ENCODE measurements at places on chromosomes 3 and 15.

DNA sequence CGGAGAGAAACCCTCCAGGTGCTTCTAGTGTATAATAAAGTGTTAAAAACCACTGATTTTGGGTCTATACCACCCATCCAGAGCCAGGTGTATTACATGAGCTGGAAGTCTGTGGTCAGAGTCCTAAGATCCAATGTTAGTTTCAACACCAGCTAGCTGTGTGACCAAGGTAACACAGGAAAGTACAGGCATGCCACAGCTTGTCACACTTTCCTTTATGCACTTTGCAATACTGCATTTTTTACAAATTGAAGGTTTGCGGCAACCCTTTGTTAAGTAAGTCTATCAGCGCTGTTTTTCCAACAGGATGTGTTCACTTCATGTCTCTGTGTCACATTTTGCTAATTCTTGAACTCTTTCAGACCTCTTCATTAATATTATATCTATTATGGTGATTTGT is 201.3 kb upstream of the PRICKLE2 start:
- DNase-seq, result no peak

- DNase-seq, result no peak
Measured at GRCh38 chr15:58462973-58463663, 31.3 kb downstream of the LIPC start.

DNA sequence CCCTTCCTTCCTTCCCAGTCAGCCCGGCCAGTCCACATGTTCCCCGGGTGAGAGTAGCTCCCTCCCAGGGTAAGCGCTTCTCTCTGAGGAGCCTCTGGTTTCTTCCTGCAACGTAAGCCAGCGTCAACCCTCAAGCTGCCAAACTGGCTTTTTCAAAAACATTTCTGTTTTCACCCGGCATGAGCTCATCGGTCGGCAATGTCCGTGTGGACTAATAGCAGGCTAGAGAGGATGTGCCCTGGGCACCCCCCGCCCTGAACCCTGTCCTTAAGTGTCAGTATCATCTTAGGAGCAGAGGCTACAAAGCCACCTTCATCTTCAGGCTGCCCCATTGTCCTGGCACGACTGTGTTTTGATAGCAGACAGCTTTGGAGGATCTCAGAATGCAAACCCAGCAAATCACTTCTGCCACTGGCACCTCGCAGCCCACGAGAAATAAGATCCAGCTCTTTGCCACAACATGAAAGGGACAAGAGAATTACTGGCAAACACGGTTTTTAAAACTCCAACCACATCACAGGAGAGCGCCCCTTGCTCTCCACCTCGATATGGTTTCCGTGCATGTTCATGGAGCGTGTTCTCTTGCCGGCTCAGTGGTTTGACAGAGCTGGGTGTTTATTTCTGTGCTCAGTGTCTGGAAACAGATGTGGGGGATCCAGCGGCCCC is 9.9 kb downstream of the ALDH1A3 start:
- DNase-seq, result no peak

GRCh38 chr15:90465140-90465929 is 64.4 kb upstream of the CRTC3 start:
- DNase-seq, result no peak

DNA sequence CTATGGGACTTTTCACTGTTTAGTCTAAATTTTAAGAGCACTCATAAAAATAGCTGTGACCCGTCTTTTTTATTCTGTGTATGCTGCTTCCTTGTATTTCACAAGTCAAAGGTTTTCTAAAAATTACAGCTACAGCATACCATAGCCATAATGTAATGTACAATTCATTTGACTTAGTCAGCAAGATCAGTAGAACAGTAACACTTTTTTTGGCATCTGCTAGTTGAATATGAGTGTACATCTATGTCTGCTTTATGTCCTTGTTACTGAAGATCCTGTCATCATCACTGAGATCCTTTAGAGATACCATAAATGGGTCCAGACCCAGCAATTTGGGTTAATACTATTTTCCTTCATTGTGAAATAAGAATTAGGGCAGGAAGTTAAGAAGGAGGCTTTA is 42.2 kb downstream of the CMSS1 start:
- DNase-seq, result no peak

DNA sequence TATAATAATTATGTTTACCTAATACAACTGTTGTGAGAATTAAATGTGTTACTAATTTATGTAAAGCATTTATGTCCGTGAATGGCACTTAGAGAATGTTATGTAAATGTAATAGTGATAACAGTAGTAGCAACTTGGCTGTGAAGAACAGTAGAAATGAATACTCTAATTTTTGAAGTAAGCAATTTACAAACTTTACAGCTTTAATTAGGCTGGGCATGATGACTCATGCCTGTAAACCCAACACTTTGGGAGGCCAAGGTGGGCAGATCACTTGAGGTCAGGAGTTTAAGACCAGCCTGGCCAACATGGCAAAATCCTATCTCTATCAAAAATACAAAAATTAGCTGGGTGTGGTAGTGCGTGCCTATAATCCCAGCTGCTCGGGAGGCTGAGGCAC is 33.9 kb upstream of the IREB2 start:
- DNase-seq, result no peak

GRCh38 chr3:79672075-79672474 is 95.7 kb downstream of the ROBO1 start:
- DNase-seq, result no peak

- DNase-seq, result no peak
Measured at GRCh38 chr15:63373866-63374548, 7.6 kb downstream of the CA12 start.

- DNase-seq, result no peak
Measured at GRCh38 chr3:38137615-38138348, 679 bp upstream of the MYD88 start.

DNA sequence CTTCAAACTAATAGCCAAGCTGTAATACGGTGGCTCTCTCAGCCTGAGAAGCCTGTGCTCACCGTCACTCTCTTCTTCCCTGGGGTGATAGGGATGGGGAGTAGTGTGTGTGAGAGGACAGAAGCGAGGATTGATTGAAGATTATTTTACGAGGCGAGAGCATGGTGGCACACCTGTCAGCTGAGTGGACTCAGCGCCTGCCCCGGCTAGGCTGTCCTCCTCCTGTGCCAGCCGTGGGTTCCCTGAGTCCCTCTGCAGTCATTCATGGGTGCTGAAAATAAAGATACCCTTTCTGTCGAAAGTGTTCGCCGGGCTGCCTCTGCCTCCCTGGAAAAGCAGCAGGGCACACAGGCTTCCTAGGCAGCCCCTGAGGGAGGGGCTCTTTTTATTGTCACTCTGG is 124.1 kb downstream of the PGPEP1L start:
- DNase-seq, result no peak

DNA sequence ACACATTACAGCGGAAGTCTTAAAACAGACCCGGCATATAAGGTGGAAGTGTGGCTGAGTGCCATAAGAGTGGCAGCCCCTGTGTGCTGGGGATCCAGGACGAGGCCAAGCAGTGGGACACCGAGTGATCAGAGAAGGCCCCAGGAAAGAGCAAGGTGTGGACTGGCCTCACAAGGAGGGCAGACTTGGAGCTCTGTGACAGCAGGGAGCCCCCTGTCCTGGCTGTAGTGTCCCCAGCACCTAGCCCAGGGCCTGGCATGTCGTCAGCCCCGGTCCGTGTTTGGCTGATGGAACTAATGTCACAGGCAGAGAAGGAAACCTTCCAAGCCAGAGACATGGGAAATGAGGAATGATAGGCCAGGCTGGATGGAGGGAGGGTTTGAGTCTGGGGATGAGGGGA is 4.8 kb downstream of the PDIA5 start:
- DNase-seq, result no peak

DNA sequence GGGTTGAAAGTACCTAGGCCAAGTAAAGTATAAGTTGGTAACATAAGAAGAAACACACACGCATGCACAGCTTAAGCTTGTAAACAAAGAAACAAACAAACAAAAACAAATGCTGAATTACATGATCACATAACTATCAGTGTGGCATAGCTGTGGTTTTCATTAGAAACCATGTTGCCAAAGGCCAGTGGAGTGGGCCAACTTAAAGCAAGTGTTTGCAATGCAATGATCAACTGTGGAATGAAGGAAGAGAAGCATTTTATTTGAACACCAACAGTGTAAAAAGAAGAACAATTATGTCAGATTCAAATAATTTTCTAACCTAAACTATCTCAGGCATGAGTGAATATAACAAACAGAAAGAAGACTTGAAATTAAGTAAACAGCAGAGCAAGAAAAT is 199.4 kb upstream of the STRIT1 start:
- DNase-seq, result no peak

DNA sequence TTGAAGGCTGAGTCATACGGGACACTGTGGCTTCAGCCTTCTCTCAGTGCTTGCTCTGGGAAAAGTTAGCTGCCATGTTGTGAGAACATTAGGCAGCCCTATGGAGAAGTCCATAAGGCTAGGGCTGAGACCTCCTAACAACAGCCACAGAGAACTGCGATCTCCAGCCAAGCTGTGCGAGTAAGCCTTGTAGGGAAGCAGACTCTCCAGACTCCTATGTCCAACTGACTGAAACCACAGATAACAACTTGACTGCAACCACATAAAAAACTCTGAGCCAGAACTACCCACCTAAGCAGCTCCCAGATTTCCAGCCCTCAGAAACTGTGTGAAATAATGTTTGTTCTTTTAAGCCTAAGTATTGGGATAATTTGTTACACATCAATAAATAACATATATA is 40.7 kb downstream of the DENND6A start:
- no peak for DNase-seq

DNA sequence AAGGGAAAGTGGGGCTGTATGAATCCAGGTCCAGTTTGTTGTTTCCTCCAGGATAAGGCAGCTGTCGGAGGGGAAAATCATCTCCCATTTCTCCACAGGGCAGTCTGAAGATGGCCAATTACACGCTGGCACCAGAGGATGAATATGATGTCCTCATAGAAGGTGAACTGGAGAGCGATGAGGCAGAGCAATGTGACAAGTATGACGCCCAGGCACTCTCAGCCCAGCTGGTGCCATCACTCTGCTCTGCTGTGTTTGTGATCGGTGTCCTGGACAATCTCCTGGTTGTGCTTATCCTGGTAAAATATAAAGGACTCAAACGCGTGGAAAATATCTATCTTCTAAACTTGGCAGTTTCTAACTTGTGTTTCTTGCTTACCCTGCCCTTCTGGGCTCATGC is 911 bp downstream of the CCRL2 start:
- DNase-seq, result no peak

GRCh38 chr3:60720736-60721135 is 530.5 kb downstream of the FHIT start:
- no peak for DNase-seq

- no peak for DNase-seq
Measured at GRCh38 chr15:69359722-69360121, 54.4 kb upstream of the KIF23 start.

DNA sequence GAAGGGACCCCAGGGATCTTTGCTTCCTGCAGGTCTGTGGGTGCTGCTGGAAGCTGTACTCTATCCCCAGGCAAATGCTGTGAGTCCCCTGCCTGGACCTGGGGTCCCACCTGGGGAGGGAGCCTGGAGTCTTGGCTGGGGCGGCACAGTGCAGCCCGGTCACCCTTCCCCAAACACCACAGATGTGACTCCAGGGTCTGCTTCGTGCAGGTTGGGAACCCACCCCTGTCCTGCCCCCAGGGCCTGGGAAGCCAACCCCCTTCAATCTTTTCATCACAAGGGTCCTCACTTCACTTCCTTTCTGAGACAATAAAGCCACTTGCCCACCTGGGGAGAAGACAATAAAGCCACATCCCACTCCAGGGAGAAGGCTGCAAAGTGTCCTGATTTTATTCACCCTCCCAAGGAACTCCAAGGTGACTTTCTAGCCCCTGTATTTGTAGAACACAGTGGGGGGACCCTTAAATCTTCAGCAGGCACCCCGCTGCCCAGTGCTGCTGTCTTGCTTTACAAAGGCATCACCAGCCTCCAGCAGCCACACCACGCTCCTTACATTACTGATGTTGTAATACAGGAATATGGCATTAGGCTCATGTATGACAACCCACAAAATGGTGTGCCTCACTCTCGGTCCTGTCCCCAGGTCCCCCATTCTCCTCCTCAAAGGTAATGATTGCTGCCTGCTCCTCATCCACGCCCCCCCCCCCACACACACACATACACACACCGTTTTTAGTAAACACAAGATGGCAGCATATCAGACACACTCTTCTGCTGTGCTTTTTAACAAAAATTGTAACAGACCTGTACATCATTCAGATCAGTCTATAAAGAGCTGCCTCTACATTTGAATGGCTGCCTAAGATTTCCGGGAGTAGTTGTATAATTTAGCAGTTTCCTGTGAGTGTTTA is 9.9 kb downstream of the C3orf22 start:
- no peak for DNase-seq

DNA sequence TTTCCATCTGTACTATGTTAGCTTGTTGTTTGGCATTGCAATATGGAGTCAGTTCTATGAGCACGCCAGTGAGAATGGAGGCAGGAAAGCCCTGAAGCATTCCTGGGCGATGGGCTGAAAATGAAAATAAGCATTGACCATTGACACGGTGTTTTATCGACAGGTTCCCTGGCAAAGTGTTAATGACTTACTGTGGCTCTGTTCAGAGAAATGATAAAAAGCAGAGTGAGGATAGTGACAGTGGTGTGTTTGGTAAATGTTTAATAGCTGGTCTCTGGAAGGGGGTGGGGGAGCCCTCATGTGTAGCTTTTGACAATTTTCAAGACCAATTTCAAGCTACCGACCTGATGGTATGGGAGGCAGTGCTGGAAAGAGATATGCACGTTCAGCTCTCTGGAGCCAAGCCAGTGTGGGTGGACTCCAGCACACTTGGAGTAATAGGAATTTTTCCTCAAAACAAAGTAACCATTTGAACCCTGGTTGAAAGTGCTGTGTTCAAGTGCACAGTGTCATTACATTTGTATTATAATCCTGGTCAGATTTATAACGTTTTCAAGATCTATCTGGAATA is 341.7 kb upstream of the ROBO2 start:
- no peak for DNase-seq

GRCh38 chr3:33171580-33171979 is 47.0 kb downstream of the SUSD5 start:
- DNase-seq, result no peak

DNA sequence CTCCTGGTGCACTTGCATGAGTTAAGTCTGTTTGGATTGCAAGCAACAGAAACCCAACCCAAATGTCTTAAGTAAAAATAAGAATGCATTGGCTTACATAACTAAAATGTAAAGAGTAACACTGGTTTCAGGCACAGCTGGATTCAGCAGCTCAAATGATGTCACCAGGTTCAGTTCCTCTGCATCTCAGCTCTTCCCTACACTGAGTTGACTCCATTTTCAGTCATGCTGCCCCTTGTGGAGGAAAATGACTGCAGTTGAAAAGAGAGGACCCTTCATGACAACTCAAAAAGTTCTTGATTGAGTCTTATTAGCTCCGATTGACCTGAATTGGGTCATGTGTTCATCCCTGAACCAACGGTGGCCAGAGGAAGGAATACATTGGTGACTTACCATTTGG is 138.5 kb upstream of the ABI3BP start:
- no peak for DNase-seq

- DNase-seq, result peak; percentile 20
Measured at GRCh38 chr3:118772547-118773011, 262.1 kb downstream of the IGSF11 start.

DNA sequence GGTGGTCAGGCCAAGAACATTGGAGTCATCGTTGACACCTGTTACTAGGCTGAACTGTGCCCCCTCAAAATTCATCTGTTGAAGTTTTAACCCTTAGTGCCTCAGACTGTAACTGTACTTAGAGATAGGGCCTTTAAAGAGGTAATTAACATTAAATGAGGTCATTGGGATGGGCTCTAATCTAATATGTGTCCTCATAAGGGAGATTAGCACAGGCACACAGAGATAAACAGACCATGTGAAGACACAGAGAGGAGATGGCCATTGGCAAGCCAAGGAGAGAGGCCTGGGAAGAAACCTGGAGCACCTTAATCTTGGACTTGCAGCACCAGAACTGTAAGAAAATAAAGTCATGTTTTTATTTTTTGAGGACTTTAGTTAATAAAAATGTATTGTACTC is 59.6 kb downstream of the PLCL2 start:
- no peak for DNase-seq
